EH (cell line): ENCODE measurements at places on chromosomes 7 and 10.

- DNase-seq: peak; percentile 35
Observed at GRCh38 chr10:5888843-5889623, 660 bp downstream of the ANKRD16 start.

- peak; percentile 93 for DNase-seq
Observed at GRCh38 chr7:45874408-45875131, 1.7 kb upstream of the CCDC201 start.

- DNase-seq: no peak
Observed at GRCh38 chr10:105682911-105683310, 1041.8 kb downstream of the SORCS3 start.

DNA sequence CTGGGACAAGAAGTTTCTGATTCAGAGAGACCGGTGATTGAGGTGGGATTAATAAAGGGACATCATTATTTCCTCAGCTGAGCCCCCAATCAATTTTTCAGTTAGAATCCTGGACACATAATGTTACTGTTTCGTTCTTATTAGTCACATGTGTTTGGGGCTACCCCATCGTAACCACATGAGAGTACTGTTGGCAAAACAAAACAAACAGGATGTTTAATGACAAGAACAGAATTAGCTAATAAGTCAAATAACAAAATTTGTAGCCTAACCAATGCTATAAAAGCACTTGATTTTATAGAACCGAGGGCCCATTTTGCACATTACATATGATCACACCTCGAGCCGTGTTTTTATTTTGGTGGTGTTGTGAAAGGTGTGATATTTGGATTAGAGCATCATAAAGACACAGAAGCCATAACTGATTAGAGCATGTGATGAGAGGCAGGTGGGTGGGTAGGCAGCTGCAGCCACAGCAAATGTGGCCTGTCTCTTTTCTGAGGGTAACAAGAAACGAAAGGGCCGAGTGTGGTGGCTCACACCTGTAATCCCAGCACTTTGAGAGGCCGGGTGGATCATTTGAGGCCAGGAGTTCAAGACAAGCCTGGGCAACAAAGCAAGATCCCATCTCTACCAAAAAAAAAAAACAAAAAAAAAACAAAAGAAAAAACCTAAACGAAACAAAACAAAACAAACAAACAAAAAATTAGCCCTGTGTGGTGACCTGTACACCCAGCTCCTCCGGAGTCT lies 1.8 kb upstream of the VWC2 start:
- no peak for DNase-seq

DNA sequence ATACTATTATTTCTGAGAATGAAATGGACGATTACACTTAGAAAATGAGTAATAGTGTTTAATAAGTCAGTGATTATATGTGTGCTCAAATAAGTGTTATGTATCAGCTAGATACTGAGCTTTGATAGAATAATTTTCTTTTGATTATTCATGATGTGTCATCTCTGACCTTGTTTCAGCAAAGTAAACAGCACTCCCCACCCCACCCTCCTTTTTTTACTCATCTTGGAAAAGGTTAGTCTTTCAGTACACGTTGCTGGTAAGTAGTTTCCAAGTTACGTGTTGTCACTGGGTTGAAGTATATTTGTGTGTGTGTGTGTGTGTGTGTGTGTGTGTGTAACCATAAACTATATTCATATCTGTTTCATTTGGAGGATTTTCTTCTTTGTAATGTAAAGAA lies 84.1 kb downstream of the GNAI1 start:
- peak; percentile 67 for DNase-seq

- no peak for DNase-seq
Observed at GRCh38 chr10:58842860-58843376, 330.2 kb downstream of the BICC1 start.

DNA sequence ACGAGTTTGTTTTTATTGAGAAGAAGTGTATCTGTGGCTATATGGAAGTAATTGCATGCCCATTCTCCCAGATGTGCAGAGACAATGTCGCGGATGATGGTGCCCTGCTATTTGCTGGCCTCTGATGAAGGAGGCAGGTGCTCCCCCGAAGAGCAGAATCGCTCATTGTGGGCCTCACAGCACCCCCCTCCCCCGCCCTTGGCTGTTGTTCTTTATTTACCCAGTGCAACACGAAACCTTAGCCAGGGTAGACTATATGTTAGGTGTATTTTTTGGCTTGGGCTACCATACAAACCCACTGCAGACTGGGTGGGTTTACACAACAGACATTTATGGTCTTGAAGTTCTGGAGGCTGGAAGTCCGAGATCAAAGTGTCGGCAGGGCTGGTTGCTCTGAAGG lies 3.4 kb upstream of the ADCY1 start:
- no peak for DNase-seq

GRCh38 chr7:157476654-157477549 lies 140.1 kb downstream of the DNAJB6 start:
- no peak for DNase-seq

DNA sequence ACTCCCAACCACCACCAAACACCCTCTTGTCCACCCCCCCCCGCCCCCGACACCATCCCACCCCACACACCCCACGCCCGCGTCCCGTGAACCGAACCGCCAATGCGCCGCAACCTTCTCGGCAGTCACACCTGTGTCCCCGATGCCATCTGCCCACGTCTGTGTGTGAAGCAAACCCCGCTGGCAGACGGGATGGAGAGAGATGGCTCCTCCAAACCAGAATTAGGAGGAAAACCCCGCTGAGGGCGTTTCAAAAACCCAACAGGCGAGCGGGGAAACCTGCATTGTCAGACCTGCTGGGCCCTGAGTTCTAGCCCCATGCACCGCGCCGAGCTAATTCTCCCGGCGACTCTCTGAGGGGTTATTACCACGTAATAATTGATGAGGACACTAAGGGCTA lies 28.6 kb upstream of the KCNK18 start:
- DNase-seq: no peak

DNA sequence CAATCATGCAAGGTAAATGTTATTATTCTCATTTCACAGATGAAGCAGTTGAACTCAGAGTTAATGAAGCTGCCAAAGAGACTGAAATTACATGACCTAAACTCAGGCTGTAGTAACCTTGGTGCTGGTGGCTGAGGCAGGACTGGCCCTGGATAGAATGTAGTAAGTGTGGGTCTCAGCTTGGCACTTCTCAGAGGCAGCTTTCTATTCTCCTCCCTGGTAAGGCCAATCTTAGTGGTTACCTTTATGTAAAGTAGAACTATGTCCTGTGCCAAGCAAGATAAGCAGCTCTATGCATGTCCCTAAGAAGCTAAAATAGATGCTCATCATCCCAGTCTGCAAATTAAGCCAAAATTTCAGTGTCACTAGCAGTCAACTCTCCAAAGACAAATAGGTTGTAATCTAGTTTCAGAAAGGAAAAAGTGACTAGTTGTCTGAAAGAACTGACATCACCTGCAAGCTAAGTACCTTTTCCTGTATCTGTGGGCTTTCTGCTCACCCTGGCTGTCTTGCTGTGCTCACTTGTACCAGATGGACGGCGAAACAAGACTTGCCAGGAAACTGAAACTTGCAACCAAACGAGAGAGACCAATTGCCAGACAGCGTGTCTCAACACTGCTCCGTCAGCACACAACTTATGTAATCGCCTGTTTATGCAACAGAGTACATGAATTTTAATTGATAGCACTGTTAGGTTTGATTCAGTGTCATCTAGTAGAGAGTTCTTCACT lies 43.7 kb downstream of the CH25H start:
- no peak for DNase-seq
